H1 (cell line): ENCODE measurements at places on chromosomes 6 and 20. TPM values are rescaled to one million over a fixed set of nuclear protein-coding genes. Genes with fewer than 3 reads are reported as not detected.

Gene SCRT2
- total RNA-seq: 0.27 and 0.34 TPM in 2 replicates

DNA sequence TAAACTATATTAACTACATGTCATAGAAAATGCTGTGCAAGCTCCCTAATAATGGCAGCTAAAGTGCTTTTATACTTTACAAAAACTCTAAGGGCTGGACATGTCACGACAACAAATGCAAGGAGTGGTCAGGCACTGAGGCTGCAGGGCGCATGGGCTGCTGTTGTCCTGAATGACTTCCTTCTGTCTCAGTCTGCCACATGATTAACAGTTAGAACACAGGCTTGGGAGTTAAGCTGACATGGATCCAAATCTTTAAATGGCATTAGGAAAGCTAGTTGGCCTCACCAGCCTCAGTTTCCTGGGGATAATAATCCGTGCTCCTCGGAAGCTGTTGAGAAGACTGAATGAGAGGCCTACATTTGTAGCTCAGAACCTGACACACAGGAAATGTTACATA, 57.4 kb downstream of the PREP start:
- DNase-seq: no peak

DNA sequence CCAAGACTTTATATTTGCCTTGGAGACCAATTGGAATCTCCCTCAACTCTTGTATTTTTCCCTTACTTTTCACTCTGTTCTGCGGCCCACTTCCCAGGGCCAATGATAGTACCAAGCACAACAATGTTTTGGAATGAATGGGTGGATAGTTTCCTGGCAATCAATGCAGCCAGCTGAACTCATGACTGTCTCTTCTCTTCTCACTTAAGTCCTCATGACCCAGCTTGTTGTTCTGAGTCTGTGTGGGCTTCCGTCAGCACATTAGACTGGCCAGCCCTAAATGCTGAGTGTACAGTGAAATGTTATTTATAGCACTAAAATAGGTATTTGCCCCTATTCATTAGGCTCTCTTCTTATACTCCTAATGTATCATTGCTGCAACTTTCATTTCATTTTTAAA, 5.6 kb upstream of the MBOAT1 start:
- DNase-seq: no peak

GRCh38 chr6:2190661-2191389, 54.6 kb downstream of the GMDS start:
- no peak for DNase-seq

GRCh38 chr20:49356676-49357075, 78.8 kb upstream of the ZNFX1 start:
- no peak for DNase-seq

GRCh38 chr20:24584538-24585356, 115.3 kb downstream of the SYNDIG1 start:
- peak; percentile 40 for DNase-seq

Gene HAO1
- not detected in 2 replicates for total RNA-seq

DNA sequence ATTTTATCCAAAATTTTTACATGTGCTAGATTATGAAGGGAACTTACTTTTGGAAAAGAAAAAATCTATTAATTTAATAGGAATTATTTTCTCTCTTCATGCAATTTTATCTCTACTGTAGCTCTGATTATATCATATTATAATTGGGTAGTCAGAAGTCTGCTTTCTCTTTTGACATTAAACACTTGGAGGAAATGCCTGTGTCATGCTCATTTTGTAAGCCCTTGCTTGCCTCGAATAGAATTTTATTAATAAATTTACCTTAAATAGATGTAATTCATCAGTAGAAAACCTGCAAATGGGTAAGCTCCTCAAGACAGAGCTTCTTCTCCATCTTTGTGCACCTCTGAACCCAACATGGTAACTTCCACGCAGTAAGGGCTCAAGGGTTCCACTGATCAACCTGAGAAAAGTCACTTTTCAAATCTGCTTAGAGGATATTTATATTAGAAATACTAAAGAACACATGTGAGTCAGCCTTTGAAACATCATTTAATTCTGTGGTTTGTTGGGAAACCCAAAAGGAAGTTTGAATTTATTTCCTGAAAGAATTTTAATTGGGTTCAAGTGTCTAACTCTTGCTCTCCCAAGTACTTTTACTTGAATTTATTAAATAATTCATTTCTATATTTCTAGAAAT, 266.0 kb downstream of the ALDH8A1 start:
- DNase-seq: no peak

DNA sequence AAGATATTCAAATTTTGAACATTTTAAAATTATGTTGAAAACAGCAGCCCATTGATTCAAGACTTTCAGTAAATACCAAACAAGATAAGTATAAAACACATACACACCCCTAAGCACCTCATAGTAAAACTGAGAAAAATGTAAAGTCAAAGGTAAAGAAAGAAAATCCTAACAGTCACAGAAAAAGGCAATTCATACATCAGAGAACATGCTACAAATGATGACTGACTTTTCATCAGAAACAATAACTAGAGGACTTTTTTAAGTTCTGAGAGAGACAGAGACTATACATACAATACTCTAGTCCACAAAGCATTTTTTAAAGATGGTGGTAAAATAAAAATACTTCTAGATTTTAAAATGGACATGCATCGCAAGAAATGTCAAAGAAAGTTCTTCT, 111.0 kb downstream of the PFDN4 start:
- DNase-seq: no peak

DNA sequence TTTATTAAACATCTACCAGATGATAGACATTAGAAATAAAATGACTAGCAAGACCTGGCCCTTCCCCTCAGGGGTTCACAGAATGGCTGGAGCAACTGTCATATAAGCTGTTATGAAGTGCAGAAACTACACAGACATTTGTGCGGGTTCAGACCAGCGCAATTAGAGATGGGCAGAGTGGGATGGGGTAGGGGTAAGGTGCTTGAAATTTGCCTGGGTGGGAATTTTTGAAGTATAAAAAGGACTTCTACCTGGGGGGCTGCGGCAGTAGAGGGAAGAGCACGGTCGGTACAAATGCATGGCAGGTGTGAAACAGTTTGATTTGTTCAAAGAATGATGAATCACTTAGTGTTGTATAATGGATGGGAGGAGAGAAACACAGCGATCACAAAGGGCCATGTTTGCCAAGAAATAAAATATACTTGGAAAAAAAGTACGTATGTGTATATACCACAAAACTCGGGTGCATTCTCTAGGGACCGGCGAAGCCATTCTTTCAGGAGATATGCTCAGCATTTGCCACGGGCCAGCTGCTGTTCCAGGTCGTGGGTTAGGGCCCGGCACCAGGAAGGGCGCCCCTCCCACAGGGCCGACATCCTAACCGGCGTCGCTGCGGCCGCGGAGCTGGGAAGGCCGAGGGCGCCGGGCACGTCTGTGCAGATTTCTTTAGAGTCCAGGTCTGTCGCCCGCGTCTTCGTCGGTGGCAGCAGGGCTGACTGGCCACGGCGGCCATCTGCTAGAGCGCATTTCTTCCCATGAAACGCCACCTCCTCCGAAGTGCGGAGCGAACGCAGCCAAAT, 809 bp upstream of the NOL7 start:
- DNase-seq: no peak

DNA sequence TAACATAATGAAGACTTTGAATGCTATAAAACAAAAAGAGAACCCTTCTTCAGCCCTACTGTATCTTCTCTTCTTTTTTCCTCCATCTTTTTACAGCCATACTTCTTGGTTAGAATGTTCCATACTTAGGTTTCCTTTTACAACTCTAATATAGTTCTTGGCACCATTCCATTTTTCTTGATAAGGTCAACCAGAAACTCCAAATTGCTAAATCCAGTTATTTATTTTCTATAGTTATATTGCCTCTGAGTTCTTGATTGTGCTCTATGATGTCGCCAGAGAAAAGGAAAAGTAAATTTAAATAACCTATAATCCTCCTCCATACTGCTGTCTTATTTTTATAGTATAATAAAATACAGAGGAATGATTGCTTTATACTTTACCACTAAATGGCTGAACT, 26.7 kb upstream of the COL10A1 start:
- DNase-seq: no peak

GRCh38 chr6:143394389-143394788, 56.1 kb downstream of the ADAT2 start:
- no peak for DNase-seq

GRCh38 chr20:2301164-2301622, 5.4 kb downstream of the TGM3 start:
- no peak for DNase-seq

- DNase-seq: no peak
Measured at GRCh38 chr6:108275976-108276375, 15.1 kb upstream of the SNX3 start.

Gene PRDM13
- total RNA-seq: 0.09 and 0.13 TPM in 2 replicates

GRCh38 chr6:23213193-23213592, 643.8 kb downstream of the HDGFL1 start:
- DNase-seq: no peak

DNA sequence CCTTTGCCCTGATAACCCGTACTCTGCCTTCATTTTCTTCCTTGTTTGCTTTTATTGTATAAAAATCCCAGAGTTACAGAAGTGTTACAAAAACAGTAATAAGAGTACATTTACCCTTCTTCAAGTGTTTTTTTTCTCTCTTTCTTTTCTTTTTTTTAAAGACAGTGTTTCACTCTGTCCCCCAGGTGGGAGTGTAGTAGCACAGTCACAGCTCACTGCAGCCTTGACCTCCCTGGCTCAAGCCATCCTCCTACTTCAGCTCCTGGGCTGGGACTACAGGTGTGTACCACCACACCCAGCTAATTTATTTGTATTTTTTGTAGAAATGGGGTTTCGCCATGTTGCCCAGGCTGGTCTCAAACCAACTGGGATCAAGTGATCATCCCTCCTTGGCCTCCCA, 402.7 kb downstream of the CDKAL1 start:
- no peak for DNase-seq

Gene ANKRD66
- total RNA-seq: not detected in 2 replicates

Gene PNPLA1
- not detected in 2 replicates for total RNA-seq

Gene MUC22
- total RNA-seq: not detected in 2 replicates

GRCh38 chr6:153123801-153124200, 7.3 kb downstream of the RGS17 start:
- no peak for DNase-seq

Gene GSTA3
- total RNA-seq: not detected in 2 replicates

DNA sequence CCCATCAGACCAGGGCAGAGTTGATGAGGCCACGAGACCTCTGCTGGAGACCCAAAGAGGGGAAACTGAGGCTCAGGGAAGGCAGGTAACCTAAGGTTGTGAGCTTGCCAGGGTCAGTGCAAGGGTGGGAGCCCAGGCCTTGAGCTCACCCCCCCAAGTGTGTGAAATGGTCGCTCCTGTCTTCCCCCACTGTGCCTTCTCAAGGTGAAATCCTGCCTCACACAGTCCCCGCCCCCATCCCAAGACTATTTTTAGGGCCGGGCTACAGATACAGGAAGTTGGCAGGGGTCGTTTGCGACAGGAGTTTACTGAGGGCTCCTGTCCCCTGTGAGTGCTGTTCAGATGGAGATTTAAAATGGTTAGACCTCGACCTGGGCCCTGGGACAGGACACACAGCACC, 18.7 kb upstream of the GATA5 start:
- DNase-seq: no peak

DNA sequence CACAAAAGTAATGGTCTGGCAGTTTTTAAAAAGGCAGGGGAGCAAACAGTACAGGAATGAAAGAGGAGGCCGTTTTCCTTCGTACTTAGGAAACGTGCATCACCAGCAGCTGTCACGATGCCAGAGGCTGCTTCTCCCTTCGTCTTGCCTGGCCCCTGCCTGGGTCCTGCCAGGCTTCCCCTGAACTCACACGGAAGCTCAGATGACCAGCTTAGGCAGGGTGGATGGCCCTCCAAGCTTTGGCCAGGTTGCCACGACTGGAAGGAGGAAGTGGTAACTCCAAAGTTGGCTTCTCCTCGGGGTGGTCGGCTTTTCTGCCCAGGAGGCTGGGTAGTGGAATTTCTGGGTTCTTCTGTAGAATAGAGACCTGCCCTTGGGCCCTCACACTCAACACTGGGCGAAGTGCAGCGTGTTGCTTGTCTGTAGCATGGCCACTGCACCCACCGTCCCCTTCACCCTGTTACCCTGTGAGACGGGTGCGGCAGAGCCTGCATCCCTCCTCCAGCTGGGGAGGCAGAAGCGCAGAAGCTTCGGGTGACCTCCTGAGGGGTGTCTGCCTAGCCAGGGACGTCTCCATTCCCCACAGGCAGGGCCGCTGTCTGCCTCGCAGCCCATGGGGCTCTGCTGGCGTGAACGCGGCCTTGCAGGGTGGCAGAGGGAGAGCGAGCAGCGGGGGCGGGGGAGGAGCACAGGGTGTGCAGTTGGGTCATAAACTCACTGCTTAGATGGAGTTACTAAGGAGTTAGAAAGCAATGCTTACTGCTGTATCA, 18.4 kb upstream of the RBM38 start:
- no peak for DNase-seq

DNA sequence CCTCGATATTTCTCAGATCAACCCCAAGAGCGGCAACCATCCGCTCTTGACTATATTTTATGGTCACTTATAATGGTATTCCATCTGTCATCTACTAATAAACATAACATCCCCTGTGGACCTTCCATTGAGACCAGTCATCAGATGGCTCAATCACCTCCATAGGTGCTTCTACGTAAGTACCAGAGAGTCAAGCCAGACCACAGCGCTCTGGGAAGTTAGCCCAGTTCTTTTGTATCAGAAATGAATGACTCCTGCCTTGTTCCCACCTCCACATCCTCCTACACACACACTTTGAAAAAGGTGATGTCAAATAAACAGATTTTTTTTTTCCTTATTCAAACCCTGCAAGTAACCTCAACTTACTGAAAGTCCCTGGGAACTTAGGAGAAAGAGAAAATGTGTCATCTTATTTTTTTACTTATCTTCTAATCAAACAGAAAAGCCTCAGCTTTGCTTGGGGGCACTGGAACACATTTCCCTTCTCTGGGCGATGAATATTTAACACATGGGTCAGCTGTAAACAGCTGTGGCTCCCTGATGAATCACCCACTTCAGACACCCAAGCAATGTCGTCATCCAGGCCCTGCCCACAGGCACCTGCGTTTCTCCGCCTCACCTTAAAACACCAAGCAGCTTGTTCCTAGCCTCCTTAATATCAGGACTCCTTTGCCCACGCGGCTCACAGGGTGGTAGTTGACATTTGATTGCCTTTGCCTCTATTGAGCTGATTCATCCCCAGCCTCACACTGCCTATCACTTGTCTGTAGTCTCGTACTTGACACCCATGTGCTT, 121.4 kb upstream of the LY86 start:
- DNase-seq: no peak

DNA sequence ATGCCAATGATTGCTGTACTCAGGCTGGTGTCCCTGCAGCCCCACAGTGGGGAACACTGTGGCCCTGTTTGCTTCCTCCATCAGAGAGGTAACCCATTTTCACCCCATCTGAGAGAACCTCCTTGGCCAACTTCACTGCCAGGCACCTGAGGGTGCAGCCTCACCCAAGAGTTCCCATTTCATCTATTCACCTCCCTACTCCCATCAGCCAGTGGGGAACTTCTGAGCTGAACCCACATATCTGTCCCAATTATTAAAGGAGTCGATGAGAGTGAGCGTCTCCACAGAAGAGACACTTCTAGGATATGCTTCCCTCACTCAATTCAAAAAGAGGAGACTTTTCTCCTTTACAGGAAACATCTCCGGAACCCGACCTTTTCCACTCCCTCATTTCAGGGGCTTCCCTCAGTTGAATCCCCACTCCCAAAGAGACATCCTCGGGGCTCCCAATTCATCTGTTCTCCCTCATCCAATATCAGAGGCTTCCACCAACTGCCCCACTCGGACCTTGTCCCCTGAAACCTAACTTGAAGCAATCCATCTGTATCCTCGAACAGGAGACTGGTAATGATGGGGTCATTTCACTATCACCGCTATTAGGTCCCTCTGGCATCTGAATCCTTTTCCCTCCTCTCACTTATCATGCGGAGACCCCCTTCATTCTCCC, 988 bp downstream of the UBE2V1 start:
- no peak for DNase-seq
